T-cell (primary cell): ENCODE measurements at places on chromosomes 11 and 22. TPM values are rescaled to one million over a fixed set of nuclear protein-coding genes. Genes with fewer than 3 reads are reported as not detected.

Gene ADAMTS15
- 0.06 TPM for total RNA-seq

Gene THAP12
- total RNA-seq: 49.0 TPM

GRCh38 chr11:44840085-44840478 lies 110.6 kb downstream of the TP53I11 start:
- no peak for DNase-seq

Gene BRSK2
- total RNA-seq: 0.86 TPM

DNA sequence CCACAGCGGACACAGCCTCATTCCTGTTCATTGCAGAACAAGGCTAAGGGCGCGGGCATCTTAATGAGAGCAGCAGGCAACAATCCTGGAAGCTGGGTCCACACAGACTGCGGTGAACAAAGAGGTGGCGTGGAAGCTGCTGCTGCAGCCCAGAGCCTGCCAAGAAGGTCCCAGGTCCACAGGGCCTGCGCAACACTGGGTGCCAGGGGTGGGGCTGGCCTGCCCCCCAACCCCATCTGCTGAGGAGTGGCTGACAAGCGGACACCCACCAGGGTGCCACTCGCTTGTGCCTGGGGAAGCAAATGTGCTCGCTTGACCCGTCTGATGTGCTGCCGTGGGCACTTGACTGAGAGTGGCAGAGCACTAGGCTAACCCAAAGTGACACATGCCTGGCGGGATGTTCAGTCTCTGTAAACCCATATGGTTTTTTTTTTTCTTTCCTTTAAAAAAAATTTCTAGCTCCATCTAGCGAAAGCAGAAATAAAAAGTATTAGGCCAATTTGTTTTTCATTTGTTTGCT lies 83.2 kb upstream of the PITPNB start:
- DNase-seq: no peak

GRCh38 chr22:49198705-49199084 lies 629.0 kb downstream of the BRD1 start:
- no peak for DNase-seq

DNA sequence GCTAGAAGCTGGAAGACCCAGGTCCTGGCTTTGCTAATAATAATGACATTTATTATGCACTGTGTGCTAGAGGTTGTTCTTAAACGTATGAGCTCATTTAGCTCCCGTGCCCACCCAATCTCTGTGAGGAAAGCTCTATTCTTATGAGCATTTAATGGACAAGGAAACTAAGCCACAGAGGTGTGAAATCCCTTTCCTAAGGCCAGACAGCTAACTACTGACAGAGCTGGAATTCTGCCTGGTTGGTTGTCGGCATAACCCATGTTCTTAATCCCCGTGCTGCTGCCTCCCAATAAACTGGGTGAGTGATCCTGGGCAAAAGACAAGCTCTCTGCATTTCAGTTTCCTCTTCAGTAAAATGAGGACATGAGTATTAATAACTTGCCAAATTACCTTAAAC lies 49.4 kb downstream of the SNX19 start:
- no peak for DNase-seq

Gene ACTN3
- 0.30 TPM for total RNA-seq

DNA sequence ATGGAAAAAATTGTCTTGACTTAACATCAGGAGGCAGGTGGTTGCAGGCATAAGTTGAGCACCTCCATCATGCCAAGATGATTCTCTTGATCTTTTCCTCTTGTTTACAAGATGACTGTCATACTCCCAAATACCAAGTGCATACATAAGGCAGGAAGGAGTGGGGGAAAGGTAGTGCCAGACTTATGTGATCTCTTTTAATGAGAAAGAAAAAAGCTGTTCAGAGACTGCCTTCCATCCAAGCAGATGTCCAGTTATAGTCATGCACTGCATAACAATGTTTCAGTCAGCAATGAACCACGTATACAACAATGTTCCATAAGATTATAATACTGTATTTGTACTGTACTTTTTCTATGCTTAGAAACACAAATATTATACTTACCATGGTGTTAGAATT lies 135.7 kb downstream of the EHF start:
- DNase-seq: no peak

GRCh38 chr22:33766091-33766490 lies 154.2 kb downstream of the LARGE1 start:
- no peak for DNase-seq

- no peak for DNase-seq
Observed at GRCh38 chr22:29032584-29032983, 29.0 kb downstream of the C22orf31 start.

- DNase-seq: no peak
Observed at GRCh38 chr22:38733724-38734381, 21.9 kb downstream of the SUN2 start.

DNA sequence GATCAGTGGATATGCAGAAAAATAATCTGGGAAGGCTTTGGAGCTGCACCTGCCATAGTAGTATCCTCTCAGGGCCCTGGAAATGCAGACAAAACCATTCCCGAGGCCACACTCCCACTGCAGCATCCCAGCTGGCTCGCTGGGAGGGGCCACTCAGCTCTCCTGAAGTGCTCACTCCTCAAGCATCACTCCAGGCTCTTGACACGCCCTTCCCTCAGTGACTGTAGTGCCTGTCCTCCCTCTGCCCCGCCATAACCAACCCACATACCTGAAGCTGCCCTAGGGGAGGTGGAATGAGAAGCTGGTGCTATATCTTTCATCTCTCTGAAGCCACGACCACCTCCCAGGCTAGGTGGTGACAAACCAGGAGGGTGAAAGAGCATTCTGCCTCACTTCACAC lies 4.8 kb downstream of the DSCAML1 start:
- no peak for DNase-seq

Gene SYT13
- total RNA-seq: 0.20 TPM

Gene HYLS1
- total RNA-seq: 2.8 TPM

GRCh38 chr11:76176463-76176862 lies 29.8 kb downstream of the WNT11 start:
- DNase-seq: no peak

Gene RFPL2
- 1.1 TPM for total RNA-seq
